ENCODE measurements at places on chromosomes 16 and 17.

GRCh38 chr16:84737192-84738011 is 37.6 kb downstream of the USP10 start:
- peak; percentile 48 for DNase-seq

GRCh38 chr17:21275579-21276263 is 8.8 kb upstream of the MAP2K3 start:
- DNase-seq = peak; percentile 91

DNA sequence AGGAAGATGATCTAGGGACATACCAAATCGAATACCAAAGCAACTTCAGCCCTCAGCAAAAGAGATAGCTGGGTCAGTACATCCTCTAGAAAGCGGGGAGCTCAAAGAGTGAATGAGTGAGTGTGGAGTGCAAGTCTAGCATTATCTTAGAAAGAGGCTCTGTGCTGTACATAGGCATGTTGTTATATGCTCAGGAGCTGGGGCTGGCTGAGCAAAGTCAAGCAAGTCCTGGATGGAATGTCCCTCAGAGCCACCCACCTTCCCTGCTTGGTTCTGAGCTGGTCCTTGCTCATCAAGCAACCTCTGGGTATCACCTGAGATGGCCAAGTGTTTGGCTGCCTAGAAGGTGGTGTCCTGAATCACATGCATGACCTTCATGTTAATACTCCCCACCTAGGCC is 4.9 kb upstream of the KLHL11 start:
- no peak for DNase-seq

- no peak for DNase-seq
These were observed 4.1 kb downstream of the PECAM1 start for GRCh38 chr17:64386412-64387144.

GRCh38 chr17:32161029-32161428 is 18.7 kb downstream of the RHOT1 start:
- no peak for DNase-seq

GRCh38 chr17:83054518-83055125 is 24.8 kb upstream of the METRNL start:
- no peak for DNase-seq
